ENCODE measurements at places on chromosomes 6 and 20.

- DNase-seq: no peak
Observed at GRCh38 chr6:93562582-93562981, 143.2 kb upstream of the EPHA7 start.

- no peak for DNase-seq
Observed at GRCh38 chr6:150606647-150607328, 7.1 kb downstream of the PLEKHG1 start.

DNA sequence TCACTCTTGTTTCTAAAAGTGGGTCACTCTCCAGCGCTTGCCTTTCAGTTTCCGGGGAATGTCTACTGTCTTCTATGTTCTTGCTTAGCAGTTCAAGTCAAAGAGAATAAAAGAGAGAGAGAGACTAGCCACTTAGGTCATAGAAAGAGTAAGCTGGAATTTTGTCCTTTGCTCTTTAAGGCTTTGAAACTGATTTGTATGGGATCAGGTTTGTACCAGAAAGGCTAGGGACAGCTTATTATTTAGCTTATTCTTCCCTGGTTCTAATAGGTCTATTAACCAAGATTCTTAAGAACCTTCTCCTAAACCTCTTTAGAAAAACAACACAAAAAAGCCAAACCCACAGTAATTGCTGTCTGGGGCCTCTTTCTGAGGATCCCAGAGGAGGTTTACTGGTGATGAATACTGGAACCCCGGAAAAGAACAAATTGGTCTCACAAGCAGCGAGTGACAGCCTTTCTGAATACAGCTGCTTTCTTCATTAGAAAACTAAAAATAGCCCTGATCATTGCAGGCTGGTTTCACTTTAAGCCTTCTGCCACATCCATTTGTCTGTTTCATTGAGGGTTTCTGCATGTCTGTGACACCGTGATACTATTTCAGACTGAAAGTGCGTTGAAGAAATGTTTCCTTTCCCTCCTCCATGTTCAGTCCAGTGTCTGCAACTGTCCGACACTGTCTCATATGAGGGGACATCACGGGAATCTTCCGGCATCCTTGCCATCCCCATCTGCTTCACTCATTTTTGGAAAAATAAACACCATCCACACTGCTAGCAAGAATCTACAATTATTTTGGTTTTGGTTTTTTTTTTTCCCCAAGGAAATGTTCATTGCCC, 75.1 kb upstream of the ATXN1 start:
- no peak for DNase-seq

- DNase-seq: no peak
Observed at GRCh38 chr20:10381477-10381876, 52.5 kb downstream of the MKKS start.

DNA sequence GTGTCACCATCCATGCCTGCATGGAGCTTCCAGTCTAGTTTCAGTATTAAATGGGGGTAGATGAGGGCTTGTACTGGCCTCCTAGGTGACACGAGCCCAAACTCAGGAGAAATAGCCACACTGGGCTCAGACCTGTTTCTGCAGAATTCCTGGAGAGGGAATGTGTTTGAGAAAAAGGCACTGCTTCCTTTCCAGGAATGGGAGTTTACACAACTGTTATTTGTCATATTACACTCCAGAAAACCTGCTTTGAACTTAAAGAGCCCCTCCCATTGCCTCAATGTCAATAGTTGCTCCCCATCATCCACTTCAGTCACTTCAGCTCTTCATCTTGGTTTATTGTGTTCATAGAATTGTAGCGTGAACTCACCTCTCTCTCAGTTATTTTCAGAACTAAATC, 151.5 kb downstream of the CFAP61 start:
- no peak for DNase-seq

DNA sequence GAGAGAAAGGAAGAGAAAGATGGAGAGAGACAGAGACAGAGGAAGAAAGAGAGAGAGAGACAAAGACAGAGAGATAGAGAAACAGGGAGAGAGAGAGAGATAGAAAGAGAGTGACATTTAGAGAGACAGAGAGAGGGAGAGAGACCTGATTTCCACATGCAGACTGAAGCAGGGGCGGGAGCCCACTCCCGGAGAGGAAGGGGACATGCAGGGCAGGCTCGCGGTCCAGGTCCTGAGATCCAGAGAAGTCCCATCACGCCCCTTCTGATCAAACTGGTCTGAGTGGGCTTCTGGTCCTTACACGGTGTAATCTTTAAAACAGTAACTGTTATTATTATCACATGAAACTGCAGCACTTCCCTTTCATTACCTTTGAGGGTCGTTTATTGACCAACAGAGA, 62.2 kb downstream of the PHACTR3 start:
- DNase-seq: no peak

- no peak for DNase-seq
Observed at GRCh38 chr20:23244156-23244915, 106.3 kb upstream of the NXT1 start.

Measured in suppressor macrophage treated with lipopolysaccharide for 1 hour (primary cell).